Upper lobe of right lung (tissue), 1 donor: ENCODE measurements at places on chromosomes 7 and 10. TPM values are rescaled to one million over a fixed set of nuclear protein-coding genes. Genes with fewer than 3 reads are reported as not detected.

NT5C3A gene
- total RNA-seq: 34.0 TPM

GRCh38 chr7:142642316-142642715, 107.0 kb upstream of the PRSS1 start:
- H3K27me3 ChIP-seq: peaks cover 28% of the 10 kb centered on the region
- no peak for DNase-seq
- H3K4me1 ChIP-seq: no peaks in the 10 kb centered on the region
- H3K4me3 ChIP-seq: no peak overlapping the region
- no peak overlapping the region for H3K27ac ChIP-seq
- H3K36me3 ChIP-seq: no peaks in the 10 kb centered on the region

DNA sequence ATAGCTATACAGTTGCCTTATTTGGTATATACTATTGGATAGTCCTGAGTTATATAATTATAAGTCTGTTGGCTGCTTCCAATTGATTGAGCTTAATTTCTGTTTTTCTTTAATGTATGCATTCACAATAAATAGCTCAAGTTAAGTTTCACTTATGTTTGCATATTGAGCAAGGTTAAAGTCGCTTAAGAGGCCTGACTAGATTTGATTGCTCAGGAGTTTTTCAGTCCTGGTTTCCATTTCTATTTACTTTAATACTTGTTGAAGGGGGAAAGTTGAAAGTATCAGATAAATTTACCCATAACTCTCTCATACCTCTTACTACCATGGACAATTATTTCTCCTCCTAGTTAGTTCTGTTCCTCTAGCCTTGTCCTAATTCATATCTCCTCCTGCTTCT, 294.7 kb downstream of the ARL4A start:
- H3K4me3 ChIP-seq: no peak overlapping the region
- no peaks in the 10 kb centered on the region for H3K36me3 ChIP-seq
- H3K27me3 ChIP-seq: no peaks in the 10 kb centered on the region
- H3K4me1 ChIP-seq: no peaks in the 10 kb centered on the region

BET1 gene
- 24.3 TPM for total RNA-seq

VWA2 gene
- total RNA-seq: 15.5 TPM

CISD1 gene
- 23.7 TPM for total RNA-seq

GRCh38 chr10:36886303-36886891, 239.0 kb upstream of the ANKRD30A start:
- no peaks in the 10 kb centered on the region for H3K36me3 ChIP-seq
- H3K4me3 ChIP-seq: no peak overlapping the region
- H3K27ac ChIP-seq: no peak overlapping the region
- H3K4me1 ChIP-seq: no peaks in the 10 kb centered on the region
- H3K27me3 ChIP-seq: no peaks in the 10 kb centered on the region

C10orf71 gene
- total RNA-seq: not detected
